NCI-H1930 (cell line): ENCODE measurements at places on chromosomes 4 and X.

DNA sequence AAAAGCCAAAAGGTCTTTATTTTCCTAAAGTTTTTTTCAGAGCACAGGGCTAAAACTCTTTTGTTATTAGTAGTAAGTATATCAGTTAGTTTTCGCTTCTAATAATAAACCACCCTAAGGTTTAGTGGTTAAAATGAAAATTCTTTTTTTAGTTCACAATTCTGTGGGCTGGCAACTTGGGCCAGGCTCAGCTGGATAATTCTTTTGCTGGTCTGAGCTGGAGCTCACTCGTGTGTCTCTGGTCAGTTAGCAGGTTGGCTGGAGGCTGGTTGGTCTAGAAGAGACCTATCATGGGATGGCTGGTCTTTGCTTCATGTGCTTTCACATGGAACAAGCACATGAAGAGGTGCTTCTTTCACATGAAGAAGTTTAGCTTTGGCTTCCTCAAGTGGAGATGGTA lies 227.1 kb upstream of the LCORL start:
- no peak for DNase-seq

GRCh38 chrX:34585561-34585960 lies 71.5 kb downstream of the TMEM47 start:
- DNase-seq = no peak

- DNase-seq = no peak
These were observed 31.3 kb upstream of the GNRHR start for GRCh38 chr4:67785528-67785927.

GRCh38 chr4:2423695-2424094 lies 4.9 kb downstream of the CFAP99 start:
- no peak for DNase-seq

GRCh38 chr4:71992571-71993312 lies 39.1 kb upstream of the NPFFR2 start:
- DNase-seq = no peak

- DNase-seq = no peak
These were observed 79.2 kb downstream of the ARAP2 start for GRCh38 chr4:36164900-36165630.

DNA sequence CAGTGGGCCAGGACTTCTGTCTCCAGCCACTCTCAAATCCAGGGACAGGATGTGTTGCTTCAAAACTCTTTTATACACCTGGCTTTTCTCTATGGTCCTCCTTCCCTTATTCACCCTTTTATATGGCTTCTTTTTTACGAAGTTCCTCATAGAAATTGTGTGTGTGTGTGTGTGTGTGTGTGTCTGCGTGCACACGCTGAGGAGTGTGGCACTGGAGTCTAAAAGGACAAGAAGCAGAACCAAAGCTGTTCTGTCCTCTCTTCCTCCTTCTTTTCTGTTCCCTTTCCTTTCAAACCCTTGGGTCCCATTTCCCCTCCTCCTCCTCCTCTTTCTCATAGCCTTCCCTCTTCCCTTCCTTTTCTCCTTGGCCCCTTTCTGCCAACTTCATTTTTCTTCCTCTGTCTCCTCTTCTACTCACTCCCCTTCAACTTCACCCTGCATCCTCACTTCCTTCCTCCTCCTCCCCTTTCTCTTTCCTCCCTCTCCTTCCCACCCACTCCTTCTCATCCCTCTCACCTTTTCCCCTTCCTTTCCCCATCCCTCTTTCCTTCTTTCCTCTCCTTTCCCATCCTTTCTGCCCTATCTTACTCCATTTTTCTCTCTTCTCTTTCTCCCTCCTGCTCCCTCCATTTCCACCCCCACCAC lies 360.5 kb downstream of the MID1IP1 start:
- DNase-seq = no peak

DNA sequence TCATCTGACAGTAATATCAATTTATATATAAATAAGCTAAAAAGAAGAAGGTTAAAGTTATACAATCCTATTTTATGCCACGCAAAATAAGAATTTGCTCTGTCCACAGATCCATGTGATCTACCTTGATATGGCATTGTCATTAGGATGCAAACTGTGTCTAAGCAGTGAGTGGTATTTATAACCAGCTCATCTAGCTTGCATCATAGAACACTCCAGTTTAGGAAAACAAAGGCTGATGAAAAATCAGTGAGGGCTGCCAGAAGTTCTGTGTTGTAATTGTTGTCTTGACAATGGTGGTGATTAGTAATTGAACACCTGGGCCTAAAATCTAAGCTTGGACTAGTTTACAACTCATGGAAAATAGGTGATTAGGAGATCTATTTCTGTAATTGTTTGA lies 111.0 kb downstream of the CPE start:
- no peak for DNase-seq

DNA sequence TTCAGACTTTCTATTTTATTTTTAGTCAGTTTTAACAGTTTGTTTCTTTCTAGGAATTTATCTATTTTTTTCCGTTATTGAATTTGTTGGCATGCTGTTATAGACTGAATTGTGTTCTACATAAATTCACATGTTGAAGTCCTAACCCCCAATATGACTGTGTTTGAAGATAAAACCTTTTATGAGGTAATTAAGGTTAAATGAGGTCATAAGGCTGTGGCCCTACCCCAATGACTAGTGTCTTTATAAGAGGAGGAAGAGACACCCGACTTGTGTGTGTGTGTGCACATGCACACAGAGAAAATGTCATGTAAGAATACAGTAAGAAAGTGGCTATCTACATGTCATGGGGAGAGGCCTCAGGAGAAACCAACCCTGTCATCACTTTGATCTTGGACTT lies 146.3 kb downstream of the BRWD3 start:
- DNase-seq = no peak

- DNase-seq = no peak
These were observed 60.4 kb downstream of the SHROOM2 start for GRCh38 chrX:9846631-9847030.

- DNase-seq = no peak
These were observed 80.0 kb downstream of the JAKMIP1 start for GRCh38 chr4:6120361-6120760.

DNA sequence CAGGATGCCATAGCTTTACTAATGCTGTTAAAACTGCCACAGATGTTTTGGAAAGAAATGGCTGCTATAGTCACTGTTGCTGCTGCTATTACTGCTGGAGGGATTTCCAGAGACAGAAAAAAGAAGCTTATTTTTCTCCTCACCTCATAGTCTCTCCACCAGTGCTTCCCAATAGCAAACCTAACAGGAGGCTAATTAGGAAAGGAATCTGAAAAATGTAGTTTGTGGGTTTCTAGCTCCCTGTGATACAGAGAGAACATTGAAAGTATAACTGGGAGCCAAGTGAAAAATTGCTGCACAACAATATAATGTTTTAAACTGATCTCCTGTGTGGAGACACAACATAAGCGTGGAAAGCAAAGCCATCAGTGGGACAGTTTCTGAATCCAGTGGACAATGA lies 8.6 kb upstream of the TSPAN7 start:
- DNase-seq = no peak

GRCh38 chr4:36322921-36323354 lies 41.5 kb downstream of the DTHD1 start:
- DNase-seq = no peak

DNA sequence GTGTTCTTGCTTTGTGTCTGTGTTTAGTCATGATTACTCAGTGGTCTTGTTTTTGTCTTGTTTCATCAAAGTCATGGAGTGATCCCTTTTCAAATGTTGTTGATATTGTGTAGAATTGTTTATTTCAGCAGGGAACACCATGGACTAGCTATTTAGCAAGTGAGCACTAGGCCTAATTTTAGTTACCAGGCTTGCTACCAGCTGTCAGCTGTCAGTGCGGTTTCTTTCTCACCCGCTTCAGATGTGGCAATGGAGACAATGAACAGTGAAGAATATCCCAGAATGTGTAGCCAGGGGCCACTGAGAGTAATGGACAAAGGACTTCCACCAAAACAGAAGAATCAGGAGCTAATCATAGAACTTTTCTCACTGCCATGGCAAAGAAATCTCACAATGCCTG lies 432.8 kb upstream of the FMR1 start:
- no peak for DNase-seq

GRCh38 chrX:13649838-13650237 lies 3.1 kb upstream of the TCEANC start:
- DNase-seq = no peak

- no peak for DNase-seq
These were observed 42.5 kb downstream of the LRBA start for GRCh38 chr4:150972592-150972991.

GRCh38 chr4:40144716-40145115 lies 52.1 kb upstream of the RHOH start:
- DNase-seq = no peak

- DNase-seq = no peak
These were observed 29.9 kb upstream of the UBE2NL start for GRCh38 chrX:143854006-143854405.
